Vagina (tissue), 2 donors: ENCODE measurements at places on chromosomes 11 and 22. TPM values are rescaled to one million over a fixed set of nuclear protein-coding genes. Genes with fewer than 3 reads are reported as not detected.

- no peak overlapping the region for H3K4me3 ChIP-seq
- no peak overlapping the region for H3K27ac ChIP-seq
- no peaks in the 10 kb centered on the region for H3K4me1 ChIP-seq
- no peaks in the 10 kb centered on the region for H3K36me3 ChIP-seq
Measured at GRCh38 chr11:70522593-70523311, 124.4 kb downstream of the CTTN start.

GRCh38 chr11:83119216-83119615, 37.7 kb upstream of the PCF11 start:
- no peak overlapping the region for H3K4me3 ChIP-seq
- H3K36me3 ChIP-seq: no peaks in the 10 kb centered on the region
- DNase-seq: no peak
- H3K27me3 ChIP-seq: no peaks in the 10 kb centered on the region
- H3K27ac ChIP-seq: no peak overlapping the region
- H3K4me1 ChIP-seq: no peaks in the 10 kb centered on the region

DNA sequence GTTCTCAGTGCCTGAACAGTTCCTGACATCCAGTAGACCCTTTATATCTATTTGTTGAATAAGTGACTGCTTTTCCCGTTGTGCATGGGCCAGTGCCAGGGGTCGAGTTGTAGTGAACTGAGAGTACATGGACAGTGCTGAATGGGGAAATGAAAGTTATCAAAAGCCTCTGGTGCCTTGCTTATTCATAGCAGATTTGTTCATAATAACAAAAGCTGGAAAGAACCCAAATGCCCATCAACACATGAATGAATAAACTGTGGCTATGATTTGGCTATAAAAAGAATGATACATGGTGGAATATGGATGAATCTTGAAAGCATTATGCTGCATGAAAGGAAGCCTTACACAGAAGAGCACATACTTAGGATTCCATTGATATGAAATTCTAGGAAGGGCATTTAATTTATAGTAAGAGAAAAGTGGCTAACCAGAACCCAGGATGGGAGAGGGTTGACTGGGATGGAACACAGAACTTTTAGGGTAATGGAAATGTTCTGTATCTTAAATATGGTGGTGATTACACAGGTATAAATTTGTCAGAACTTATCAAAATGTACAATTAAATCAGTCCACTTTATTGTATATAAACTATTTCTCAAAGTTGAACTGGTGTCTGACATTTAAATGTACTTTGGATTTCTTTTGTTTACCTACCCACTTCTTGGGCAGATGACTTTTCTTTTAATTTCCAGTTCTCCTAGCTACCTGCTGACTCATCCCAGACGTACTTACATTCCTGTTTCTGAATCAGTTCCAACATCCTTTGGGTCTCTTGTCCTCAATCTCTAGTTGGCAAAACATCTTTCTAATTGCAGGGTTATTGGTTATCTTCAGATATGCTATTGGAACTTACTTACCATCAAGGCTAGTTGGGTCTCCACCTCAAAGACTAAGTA, 42.8 kb downstream of the PACS1 start:
- H3K4me3 ChIP-seq: no peak overlapping the region
- DNase-seq: no peak
- H3K27ac ChIP-seq: no peak overlapping the region
- H3K4me1 ChIP-seq: peaks cover 43% of the 10 kb centered on the region
- no peaks in the 10 kb centered on the region for H3K36me3 ChIP-seq

DDI1 gene
- total RNA-seq: not detected
